ENCODE measurements at places on chromosomes 3 and 15.

DNA sequence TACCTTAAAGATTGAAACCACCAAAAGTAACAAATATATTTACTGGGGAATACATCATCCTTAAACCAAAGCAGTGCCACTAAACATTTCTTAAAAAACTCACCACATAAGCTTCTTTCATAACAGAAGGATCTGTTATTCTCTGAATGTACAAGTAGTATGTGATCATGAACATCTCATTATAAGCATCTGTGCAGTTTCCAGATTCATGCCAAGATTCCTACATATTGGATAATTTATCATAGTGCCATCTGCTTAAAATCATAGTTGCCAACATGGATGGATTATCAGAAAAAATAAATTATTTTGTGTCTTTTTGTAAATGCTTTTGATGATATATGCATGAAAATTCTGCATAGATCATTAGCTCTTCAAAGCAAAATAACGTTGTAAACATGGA lies 21.8 kb upstream of the BCHE start:
- DNase-seq, result peak; percentile 44

DNA sequence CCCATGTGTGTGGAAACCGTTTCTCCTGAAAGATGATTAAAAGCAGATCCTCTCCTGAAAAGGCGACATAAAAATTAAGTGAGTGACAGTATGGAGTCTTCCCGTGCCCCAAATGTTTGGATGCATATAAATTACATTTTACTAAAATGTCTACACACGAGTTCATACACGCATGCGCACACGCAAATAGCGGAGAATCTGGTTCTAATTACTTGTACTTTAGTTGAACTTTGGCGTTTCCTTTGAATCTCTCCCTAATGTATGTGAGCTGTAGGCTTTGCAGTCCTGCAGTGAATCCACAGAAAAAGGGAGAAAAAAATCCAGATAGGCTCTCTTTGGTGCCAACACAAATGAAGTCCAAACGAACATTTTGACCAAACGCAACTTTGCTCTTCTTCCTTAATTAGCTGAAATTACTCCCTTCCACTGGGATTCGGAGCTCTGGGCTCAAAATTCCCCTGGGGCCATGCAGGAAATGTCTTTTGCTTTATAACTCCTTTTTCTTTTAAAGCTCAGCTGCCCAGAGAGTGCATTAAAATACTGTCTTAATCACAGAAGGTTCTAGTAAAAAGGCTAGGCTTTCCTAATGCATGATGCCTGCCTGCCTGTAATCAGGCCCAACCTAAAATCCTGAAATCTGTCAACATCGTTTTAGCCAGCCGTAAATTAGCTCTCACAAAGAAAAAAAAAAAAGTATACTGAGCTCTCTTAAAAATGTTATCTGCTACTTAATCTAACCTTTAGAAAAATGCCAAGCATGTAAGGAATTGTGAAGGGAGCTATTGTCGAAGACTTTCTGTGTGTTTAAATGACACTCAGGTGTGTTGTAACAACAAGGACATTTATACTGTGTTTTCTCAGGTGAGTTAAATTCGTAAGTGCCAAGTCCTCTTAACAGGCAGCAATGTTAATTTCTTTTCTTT lies 26.2 kb downstream of the RARB start:
- no peak for DNase-seq

GRCh38 chr15:25775317-25775912 lies 87.7 kb downstream of the ATP10A start:
- no peak for DNase-seq

- DNase-seq, result no peak
Measured at GRCh38 chr15:72197460-72198355, at the start of gene GRAMD2A. Gene GRAMD2A, minus strand, starts transcription at chr15:72197787.
